ENCODE measurements at places on chromosomes 6 and 20. TPM values are rescaled to one million over a fixed set of nuclear protein-coding genes. Genes with fewer than 3 reads are reported as not detected.

DNA sequence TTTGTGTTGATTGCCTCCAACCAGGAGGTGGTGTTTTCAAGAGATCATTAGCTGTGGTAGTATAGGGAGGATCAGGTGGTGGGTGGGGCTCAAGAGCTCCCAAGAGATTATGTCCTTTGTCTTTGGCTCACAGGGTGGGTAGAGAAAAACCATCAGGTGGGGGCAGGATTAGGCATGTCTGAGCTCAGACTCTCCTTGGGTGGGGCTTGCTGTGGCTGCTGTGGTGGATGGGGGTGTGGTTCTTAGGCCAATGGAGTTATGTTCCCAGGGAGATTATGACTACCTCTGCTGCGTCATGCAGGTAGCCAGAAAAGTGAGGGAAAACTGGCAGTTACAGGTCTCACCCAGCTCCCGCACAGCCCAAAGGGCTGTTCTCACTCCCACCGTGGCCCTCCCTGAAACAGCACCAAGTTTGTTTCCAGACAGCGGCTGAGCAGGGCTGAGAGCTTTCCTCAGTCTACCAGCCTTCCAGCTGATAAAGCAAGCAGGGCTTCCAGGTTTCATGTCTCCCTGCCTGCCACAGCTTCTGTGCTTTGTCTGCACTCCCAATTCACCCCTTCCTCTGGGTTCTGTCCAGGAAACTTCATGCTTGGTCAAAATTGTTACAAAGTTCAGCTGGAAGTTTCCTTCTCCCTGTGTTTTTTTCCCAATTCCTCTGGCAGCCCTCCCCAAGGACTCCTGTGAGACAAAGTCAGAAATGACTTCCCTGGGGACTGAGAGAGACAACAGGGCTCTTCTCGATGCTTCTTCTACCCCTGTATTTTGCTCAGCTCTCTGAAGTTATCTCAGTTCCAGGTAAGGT lies 481.1 kb upstream of the MAN1A1 start:
- no peaks in the 10 kb centered on the region for H3K36me3 ChIP-seq
- H3K4me3 ChIP-seq: no peak overlapping the region
- H3K27me3 ChIP-seq: no peaks in the 10 kb centered on the region
- H3K4me1 ChIP-seq: peaks cover 10% of the 10 kb centered on the region

GRCh38 chr6:157464653-157465535 lies 83.9 kb downstream of the ZDHHC14 start:
- peaks cover 12% of the 10 kb centered on the region for H3K4me1 ChIP-seq
- no peaks in the 10 kb centered on the region for H3K36me3 ChIP-seq
- H3K27me3 ChIP-seq: no peaks in the 10 kb centered on the region
- H3K4me3 ChIP-seq: no peak overlapping the region
- H3K27ac ChIP-seq: no peak overlapping the region

The CST3 gene
- total RNA-seq: 777 TPM

- no peaks in the 10 kb centered on the region for H3K27me3 ChIP-seq
- no peaks in the 10 kb centered on the region for H3K36me3 ChIP-seq
- DNase-seq: no peak
- no peak overlapping the region for H3K4me3 ChIP-seq
- H3K4me1 ChIP-seq: no peaks in the 10 kb centered on the region
- no peak overlapping the region for H3K27ac ChIP-seq
These were observed 552.0 kb downstream of the C6orf118 start for GRCh38 chr6:164757451-164757850.

- H3K27me3 ChIP-seq: no peaks in the 10 kb centered on the region
- H3K4me1 ChIP-seq: peaks cover 9% of the 10 kb centered on the region
- H3K4me3 ChIP-seq: no peak overlapping the region
These were observed 50.9 kb downstream of the CCN2 start for GRCh38 chr6:131900231-131900630.

- H3K4me1 ChIP-seq: no peaks in the 10 kb centered on the region
- peaks cover 3% of the 10 kb centered on the region for H3K36me3 ChIP-seq
- no peak overlapping the region for H3K27ac ChIP-seq
- DNase-seq: no peak
These were observed 13.8 kb downstream of the SPTLC3 start for GRCh38 chr20:13022401-13023155.

The RAD21L1 gene
- total RNA-seq: not detected

DNA sequence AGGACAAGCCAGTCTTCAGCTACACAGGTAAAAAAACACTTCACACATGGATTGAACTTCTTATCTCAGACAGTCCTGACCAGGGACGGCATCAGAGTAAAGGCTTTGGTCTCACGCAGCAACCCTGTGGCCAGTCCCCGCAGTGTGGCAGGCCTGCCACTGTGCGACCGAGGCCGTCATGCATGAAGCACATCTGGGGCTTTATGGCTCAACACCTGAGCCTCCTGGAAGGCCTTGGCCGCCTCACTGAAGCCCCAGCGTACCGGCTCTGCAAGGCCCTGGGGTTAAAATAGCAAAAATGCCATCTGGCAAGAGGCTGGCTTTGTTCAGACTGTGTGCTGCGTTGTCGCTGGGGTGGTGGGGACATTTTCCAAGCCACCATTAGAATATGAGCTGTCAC lies 32.8 kb downstream of the TBC1D7 start:
- peaks cover 2% of the 10 kb centered on the region for H3K36me3 ChIP-seq
- no peak for DNase-seq
- peaks cover 16% of the 10 kb centered on the region for H3K4me1 ChIP-seq
- no peak overlapping the region for H3K4me3 ChIP-seq

The HEY2 gene
- total RNA-seq: 0.12 TPM

DNA sequence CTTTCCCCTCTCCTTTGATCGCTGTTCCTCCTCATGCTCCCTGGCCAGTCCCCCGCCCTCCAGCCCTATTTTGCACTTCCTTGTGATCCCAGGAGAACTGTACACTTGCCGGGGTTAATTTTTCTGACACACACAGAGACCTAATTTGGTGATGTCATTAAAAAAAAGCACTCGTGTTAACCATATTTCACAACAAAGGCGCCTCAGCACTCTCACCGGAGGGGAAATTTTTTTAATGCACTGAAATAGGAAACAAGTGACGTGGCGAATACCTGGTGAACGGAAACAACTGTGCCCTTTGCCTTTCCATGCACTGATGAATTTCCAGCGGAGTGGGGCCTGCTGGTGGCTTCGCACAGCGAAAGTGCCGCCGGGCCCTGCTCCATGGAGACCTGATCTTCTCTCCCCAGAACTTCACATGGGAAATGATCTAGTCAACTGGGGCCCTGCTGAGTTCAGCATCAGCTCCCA lies 53.9 kb upstream of the TAGAP start:
- H3K27me3 ChIP-seq: no peaks in the 10 kb centered on the region
- H3K4me3 ChIP-seq: no peak overlapping the region
- H3K4me1 ChIP-seq: no peaks in the 10 kb centered on the region
- DNase-seq: no peak
- no peaks in the 10 kb centered on the region for H3K36me3 ChIP-seq

GRCh38 chr6:32818867-32819266 lies 2.1 kb upstream of the HLA-DOB start:
- no peak overlapping the region for H3K4me3 ChIP-seq
- no peak overlapping the region for H3K27ac ChIP-seq
- peaks cover 13% of the 10 kb centered on the region for H3K4me1 ChIP-seq
- no peaks in the 10 kb centered on the region for H3K27me3 ChIP-seq
- no peaks in the 10 kb centered on the region for H3K36me3 ChIP-seq

GRCh38 chr6:136927292-136927691 lies 5.2 kb downstream of the SLC35D3 start:
- no peaks in the 10 kb centered on the region for H3K36me3 ChIP-seq
- no peak overlapping the region for H3K27ac ChIP-seq
- DNase-seq: peak; percentile 63
- no peaks in the 10 kb centered on the region for H3K27me3 ChIP-seq

The OR12D3 gene
- total RNA-seq: not detected

GRCh38 chr6:102216232-102216631 lies 822.7 kb downstream of the GRIK2 start:
- no peaks in the 10 kb centered on the region for H3K4me1 ChIP-seq
- H3K36me3 ChIP-seq: no peaks in the 10 kb centered on the region
- H3K27ac ChIP-seq: no peak overlapping the region
- no peak overlapping the region for H3K4me3 ChIP-seq
- DNase-seq: no peak

DNA sequence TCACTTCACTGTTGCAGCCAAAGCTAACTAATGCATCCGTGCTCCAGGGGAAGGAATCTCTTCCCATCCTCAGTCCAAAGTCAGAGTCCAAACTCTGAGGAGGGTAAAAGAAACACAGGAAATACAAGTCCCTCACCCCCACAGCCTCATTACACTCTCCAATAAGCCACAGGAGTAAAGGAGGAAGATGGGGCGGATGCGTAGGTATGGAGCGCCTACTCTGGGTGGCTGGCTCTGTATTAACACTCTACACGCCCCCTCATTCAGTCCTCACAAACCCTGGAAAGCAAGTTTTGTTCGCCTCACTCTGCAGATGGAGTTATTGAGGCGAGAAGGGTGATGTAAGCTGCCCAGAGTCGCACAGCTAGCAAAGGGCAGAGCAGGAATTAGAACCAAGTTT lies 242.9 kb downstream of the NRN1 start:
- no peaks in the 10 kb centered on the region for H3K27me3 ChIP-seq
- H3K36me3 ChIP-seq: no peaks in the 10 kb centered on the region
- H3K4me3 ChIP-seq: no peak overlapping the region
- no peak for DNase-seq
- no peak overlapping the region for H3K27ac ChIP-seq
- no peaks in the 10 kb centered on the region for H3K4me1 ChIP-seq

DNA sequence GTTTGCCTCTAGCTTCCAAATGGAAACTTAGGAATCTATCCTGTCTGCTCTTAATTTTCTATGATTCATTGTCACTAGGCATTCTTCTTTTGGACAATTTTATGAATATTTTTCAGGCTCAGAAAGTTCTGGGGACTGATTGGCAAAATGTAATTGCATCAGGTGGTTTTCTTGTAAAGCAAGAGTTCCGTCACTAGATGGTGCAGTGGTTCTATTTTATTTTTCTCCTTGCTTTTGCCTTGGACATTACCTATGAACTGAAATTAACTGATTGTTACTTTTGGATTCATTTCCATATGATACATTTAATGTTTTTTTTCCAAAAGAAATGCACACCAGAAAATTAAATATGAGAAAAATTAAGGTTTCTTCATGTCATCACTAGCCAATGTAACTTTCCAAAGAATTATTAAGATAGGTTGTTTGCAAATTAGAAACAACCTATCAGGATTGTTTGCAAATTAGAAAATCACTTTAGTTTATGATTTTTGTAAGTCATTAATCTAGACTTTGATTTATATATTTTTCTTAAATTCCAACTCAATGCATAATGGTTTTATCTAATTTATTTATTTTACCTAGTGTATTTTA lies 48.0 kb downstream of the TMEM170B start:
- H3K36me3 ChIP-seq: no peaks in the 10 kb centered on the region
- peak overlapping the region; percentile 59 for H3K27ac ChIP-seq
- H3K27me3 ChIP-seq: no peaks in the 10 kb centered on the region
- DNase-seq: peak; percentile 60
- H3K4me3 ChIP-seq: no peak overlapping the region

DNA sequence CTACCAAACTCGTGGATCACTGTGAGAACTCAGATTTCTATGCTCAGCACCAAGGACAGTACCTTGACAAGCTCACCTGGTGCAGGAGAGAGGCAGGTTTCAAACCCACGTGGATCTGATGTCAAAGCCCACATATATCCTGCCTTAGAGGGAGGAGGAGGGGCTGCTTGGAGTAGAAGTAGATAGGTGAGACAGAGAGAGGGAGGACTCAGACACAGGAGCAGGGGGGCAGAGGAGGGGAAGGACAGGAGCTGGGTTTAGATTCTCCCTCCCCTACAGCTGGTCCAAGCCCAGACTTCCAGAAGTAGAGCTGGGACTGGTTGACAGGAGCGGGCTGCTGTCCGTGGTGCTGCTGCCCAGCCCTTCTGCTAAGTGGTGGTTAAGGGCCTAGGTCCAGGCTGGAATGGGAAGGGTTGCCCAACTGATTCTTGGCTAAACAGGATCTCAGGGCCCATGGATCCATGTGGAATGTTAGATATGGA lies 77.5 kb downstream of the CDH22 start:
- no peak overlapping the region for H3K4me3 ChIP-seq
- H3K36me3 ChIP-seq: no peaks in the 10 kb centered on the region
- peak; percentile 84 for DNase-seq
- no peaks in the 10 kb centered on the region for H3K4me1 ChIP-seq
- H3K27ac ChIP-seq: no peak overlapping the region

GRCh38 chr20:45269056-45269455 lies 14.7 kb upstream of the SLPI start:
- no peak for DNase-seq

GRCh38 chr6:129491436-129491835 lies 218.5 kb downstream of the ARHGAP18 start:
- peaks cover 35% of the 10 kb centered on the region for H3K4me1 ChIP-seq
- H3K4me3 ChIP-seq: no peak overlapping the region
- H3K36me3 ChIP-seq: no peaks in the 10 kb centered on the region
- DNase-seq: no peak
- no peak overlapping the region for H3K27ac ChIP-seq

GRCh38 chr20:62178316-62179161 lies 4.3 kb upstream of the MTG2 start:
- H3K36me3 ChIP-seq: 0 out of 2 replicates have a peak, but pooled peaks cover 4% of the 10 kb centered on the region
- no peak overlapping the region for H3K27ac ChIP-seq
- no peak for DNase-seq

The C6orf120 gene
- total RNA-seq: 24.9 TPM

GRCh38 chr20:53768329-53768728 lies 174.7 kb upstream of the ZNF217 start:
- peaks cover 78% of the 10 kb centered on the region for H3K4me1 ChIP-seq
- H3K36me3 ChIP-seq: no peaks in the 10 kb centered on the region
- DNase-seq: peak; percentile 44
- H3K27ac ChIP-seq: peak overlapping the region; percentile 99
- no peak overlapping the region for H3K4me3 ChIP-seq

The PAX1 gene
- not detected for total RNA-seq

DNA sequence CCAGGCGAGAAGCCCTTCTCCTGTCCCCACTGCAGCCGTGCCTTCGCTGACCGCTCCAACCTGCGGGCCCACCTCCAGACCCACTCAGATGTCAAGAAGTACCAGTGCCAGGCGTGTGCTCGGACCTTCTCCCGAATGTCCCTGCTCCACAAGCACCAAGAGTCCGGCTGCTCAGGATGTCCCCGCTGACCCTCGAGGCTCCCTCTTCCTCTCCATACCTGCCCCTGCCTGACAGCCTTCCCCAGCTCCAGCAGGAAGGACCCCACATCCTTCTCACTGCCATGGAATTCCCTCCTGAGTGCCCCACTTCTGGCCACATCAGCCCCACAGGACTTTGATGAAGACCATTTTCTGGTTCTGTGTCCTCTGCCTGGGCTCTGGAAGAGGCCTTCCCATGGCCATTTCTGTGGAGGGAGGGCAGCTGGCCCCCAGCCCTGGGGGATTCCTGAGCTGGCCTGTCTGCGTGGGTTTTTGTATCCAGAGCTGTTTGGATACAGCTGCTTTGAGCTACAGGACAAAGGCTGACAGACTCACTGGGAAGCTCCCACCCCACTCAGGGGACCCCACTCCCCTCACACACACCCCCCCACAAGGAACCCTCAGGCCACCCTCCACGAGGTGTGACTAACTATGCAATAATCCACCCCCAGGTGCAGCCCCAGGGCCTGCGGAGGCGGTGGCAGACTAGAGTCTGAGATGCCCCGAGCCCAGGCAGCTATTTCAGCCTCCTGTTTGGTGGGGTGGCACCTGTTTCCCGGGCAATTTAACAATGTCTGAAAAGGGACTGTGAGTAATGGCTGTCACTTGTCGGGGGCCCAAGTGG lies 5.3 kb downstream of the SNAI1 start:
- no peak overlapping the region for H3K4me3 ChIP-seq
- DNase-seq: no peak
- H3K27ac ChIP-seq: no peak overlapping the region
- peaks cover 13% of the 10 kb centered on the region for H3K4me1 ChIP-seq
- no peaks in the 10 kb centered on the region for H3K27me3 ChIP-seq

Data from Caco-2 (cell line).